Cerebellum (tissue), 4 donors: ENCODE measurements at places on chromosomes 1 and 21.

DNA sequence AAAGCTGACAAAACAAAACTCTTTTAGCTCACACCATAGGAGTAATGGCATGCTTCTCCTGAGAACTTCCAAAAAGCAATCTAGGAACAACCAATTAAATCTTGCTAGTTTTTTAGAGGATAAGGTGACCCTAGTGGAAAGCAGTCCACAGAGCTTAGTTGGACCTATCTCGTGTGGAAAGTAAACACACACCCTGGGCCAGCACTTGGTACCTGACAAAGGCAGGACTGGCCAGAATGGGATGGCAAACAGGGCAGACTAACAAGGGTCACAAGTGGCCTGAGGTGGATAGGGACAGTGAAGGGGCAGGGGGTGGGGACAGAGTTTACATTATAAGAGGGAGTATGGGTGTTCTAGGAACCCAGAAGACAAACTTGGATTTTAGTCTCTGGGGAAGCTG is 22.0 kb downstream of the FMO4 start:
- DNase-seq: no peak

DNA sequence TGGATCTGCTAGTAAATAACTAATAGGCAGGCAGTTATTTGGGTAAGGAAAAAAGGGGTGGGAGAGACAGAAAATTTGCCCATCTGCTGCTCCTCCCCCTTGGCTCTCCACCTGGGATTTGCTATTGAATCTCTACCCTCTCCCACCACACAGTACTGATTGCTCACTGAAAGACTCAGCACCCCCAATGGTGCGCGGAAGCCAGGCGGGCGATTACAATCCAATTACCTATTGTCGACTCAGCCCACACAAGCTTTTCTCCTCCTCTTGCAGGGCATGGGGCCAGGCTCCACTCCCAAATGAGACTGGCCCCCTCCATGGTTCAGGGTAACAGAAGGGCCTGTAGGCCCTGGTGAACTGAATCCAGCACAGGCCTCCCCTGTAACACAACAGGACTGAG is 2.7 kb upstream of the HMGN2 start:
- DNase-seq: no peak

DNA sequence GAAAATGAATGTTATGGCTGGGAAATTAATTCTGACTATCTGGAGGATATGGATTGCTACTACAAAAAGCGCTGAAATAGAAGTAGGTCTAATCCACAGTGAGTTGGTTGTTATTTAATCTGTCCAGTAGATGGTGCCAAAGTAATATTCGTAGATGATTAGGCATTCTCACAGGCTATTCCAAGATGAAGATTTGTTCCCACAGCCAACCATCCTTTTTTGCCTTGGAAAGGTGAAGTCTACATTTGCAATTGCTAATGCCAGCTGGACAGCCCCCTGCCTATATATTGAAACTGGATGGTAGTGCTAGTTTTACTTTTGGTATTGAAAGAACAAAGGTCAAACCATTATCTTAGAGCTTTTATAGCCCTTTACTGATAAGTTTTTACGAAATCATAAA is 43.8 kb downstream of the RBM11 start:
- DNase-seq: peak; percentile 43

DNA sequence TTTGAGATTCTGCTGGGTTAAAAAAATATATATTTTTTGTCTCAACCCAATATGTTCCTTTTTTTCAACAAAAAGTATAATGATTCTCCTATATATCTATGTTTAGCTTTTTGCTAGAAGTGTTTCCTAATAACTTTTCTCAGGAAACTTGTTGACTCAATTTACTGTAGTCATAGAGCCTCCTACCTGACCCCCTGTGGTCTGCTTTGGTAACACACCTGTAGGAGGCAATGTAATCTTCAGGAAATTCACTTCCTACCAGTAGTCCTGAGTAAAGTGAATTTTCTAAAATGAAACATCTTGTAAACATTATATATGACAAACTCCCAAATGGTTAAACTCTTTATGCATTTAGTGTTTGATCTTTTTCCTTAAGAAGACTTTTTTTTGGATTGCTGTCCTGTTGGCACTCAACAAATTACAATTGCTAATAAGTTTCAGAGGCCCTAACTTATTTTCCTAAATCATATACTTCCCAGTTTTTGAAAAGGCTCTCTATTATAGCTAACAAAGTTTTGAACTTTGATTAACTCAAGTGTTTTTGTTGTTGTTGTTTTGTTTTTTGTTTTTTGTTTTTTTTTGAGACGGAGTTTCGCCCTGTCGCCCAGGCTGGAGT is 118.3 kb downstream of the OLFML2B start:
- DNase-seq: no peak

GRCh38 chr1:204487256-204487615 is 7.4 kb downstream of the PIK3C2B start:
- no peak for DNase-seq

DNA sequence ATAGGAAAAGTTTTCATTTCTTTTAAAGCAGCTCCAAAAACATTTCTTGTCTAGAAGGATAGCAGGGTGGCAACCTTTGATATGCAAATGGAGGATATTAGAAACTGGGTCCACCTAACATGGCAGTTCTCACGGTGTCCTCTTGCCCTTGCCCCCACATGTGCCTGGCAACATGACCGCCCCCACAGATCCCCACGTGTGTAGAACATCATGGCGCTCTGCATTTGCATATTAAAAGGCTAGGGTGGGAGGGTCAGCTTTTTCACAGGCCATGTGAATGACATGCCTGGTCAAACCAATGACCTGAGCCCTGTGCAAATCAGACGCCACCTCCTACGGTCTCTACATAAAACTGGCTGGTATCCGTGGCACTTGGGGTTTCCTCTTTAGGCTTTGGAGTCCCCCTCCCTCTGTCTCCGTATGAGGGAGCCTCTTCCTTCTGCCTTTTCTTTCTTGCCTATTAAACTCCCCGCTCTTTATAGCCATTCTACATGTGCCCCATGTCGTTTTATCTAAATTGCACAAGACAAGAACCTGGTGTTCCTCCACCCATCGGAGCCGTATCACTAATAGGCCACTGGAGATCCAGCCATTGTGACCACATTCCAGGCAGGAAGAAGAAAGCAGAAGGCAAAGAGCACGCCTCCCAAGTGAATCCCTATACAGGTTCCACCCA is 71.3 kb downstream of the WDR4 start:
- no peak for DNase-seq

GRCh38 chr1:155984341-155984740 is 6.0 kb upstream of the ARHGEF2 start:
- DNase-seq: no peak

GRCh38 chr1:60848583-60849188 is 233.7 kb upstream of the NFIA start:
- DNase-seq: no peak

- DNase-seq: no peak
These were observed 75.0 kb downstream of the NEK7 start for GRCh38 chr1:198231779-198232178.

- no peak for DNase-seq
These were observed 51.0 kb downstream of the RPL5 start for GRCh38 chr1:92882819-92883218.

- no peak for DNase-seq
These were observed 2.3 kb downstream of the EXTL1 start for GRCh38 chr1:26023826-26024225.

DNA sequence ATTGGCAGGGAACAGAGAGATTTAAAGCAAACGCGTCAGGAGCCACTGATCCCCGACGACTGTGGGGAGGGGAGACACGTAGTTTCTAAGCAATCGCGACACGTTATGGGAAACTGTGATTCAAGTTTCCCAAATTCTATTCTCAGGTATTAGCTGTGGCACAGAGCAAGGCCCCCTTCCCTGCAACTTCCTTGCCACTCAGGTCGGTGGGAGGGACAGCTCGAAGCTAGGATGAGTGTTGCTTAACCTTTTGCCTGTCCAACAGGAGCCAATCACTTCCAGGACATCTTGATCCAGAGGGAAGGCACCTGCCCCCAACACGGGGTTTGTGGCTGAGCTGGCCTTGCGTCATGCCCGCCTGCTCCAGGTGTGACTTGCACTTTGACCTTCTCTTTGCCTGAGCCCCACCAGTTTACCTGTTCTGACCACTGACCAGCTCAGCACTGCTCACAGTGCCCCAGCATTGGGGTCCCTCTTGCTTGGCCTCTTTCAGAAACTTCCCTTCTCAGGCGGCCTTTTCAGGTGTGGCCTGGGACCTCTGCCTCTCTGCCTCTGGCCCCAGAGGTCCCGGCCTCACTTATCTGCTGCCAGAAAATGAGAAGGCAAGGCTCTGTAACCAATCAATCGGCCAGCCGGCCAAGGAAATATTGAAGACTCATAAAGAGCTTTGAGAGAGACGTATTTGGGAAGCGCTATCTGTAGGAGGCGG is 24.6 kb downstream of the TEX35 start:
- DNase-seq: no peak

- DNase-seq: no peak
These were observed 26.8 kb downstream of the PTTG1IP start for GRCh38 chr21:44846485-44847260.

DNA sequence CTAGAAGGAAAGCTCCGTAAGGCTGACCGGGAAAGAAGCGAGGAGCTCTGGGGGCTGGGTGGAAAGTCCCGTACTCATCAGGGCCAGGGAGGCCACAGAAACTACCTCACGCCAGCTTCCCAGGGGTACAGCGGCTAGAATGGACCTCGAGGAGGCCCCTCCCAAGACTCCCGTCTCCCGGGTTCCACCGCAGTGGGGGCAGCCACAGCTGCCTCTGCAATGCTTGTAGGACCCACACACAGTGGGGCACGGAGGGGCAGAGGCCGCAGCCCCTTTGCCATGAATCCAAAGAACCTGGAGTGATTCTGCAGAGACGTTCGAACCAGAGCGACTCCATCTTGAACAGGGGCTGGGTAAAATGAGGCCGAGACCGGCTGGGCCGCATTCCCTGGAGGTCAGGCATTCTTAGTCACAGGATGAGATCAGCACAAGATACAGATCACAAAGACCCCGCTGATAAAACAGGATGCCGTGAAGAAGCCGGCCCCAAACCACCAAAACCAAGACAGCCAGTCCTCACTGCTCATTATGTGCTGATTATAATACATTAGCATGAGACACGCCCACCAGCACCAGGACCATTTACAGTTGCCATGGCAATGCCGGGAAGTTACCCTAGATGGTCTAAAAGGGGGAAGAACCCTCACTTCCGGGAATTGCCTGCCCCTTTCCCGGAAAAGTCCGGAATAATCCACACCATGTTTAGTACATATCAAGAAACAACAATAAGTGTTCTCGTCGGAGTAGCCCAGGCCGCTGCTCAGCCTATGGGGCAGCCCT is 1.6 kb upstream of the ANKRD65 start:
- no peak for DNase-seq

GRCh38 chr1:230594214-230594773 is 48.0 kb upstream of the COG2 start:
- no peak for DNase-seq

DNA sequence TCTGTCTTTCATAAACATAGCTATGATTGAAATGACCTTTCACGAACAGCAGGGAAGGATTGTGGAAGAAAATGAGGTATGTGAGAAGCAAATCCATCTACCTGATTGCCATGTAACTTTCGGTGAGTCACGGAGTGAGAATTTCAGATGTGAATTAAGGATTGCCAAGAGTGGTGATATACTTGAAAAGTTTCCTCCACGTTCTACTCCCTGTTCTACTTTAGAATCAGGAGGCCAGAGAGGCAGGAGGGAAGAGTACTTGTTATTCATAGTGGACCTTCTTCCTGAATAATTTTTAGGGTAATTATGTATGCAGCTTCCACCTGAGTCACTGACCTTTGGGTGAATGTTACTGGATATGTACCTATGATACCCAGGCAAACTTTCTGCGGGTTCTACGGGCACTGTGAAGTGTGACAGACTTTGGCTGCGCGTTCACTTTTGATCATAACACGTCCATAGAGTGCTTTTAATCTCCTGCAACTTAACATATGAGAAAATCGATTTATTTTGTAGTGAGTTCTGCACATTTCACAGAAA is 2.6 kb upstream of the KCNE1 start:
- no peak for DNase-seq
